ENCODE measurements at places on chromosomes 16 and 17.

DNA sequence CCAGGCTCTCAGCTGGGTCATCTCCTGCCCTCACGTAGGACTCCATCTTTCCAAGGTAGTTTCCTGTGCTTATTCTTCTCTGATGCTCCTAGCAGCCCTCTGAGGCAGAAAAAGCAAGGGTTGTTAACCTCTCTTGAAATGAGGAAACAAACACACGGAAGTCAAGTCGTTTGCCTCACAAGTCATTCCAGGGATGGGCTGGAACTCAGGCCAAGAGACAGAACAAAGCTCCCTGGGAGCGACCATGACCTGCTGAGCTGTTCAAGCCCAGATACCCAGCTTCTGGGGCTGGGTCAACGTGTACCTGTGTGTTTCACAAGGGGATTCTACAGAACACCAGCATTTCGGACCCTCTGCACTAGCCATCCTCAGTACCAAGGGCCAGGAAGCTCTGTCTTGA is 28.1 kb downstream of the SRL start:
- no peak for DNase-seq

GRCh38 chr17:45908460-45908859 is 14.1 kb downstream of the MAPT start:
- DNase-seq = no peak

DNA sequence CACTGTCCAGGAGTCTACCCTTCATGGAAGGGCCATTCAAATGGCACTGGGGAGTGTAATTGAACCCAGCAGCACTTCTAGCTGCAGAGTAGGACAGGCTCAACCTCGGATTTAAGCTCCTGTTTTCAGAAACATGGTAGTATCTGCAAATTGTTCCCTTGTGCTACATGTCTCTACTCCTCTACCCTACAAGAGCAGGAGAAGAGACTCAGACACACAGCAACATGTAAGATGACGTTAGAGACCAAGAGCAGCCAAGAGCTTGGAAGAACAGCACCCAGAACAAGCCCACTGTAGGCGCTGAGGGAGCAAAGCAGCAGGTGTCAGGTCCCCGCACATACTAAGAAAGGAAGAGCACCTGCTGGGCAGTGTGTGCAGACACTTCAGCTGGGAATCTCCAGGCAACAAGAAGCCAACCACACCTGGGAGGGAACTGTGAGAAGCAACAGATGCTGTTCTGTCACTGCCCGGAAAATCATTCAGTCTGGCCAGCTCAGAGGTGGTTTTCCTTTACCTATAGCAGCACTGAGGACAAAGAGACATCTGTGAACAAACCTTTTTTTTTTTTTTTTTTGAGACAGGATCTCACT is 35.6 kb upstream of the MNT start:
- DNase-seq = no peak

GRCh38 chr16:83102336-83102735 is 475.6 kb downstream of the CDH13 start:
- no peak for DNase-seq

GRCh38 chr16:83781-84615 is 6.0 kb downstream of the MPG start:
- no peak for DNase-seq

All from RWPE2 (cell line).